ENCODE measurements at places on chromosomes 13 and 19.

GRCh38 chr19:11203194-11204075 lies 6.1 kb upstream of the KANK2 start:
- DNase-seq: peak; percentile 89

- DNase-seq: peak; percentile 74
These were observed 3.5 kb downstream of the COPE start for GRCh38 chr19:18915639-18916038.

DNA sequence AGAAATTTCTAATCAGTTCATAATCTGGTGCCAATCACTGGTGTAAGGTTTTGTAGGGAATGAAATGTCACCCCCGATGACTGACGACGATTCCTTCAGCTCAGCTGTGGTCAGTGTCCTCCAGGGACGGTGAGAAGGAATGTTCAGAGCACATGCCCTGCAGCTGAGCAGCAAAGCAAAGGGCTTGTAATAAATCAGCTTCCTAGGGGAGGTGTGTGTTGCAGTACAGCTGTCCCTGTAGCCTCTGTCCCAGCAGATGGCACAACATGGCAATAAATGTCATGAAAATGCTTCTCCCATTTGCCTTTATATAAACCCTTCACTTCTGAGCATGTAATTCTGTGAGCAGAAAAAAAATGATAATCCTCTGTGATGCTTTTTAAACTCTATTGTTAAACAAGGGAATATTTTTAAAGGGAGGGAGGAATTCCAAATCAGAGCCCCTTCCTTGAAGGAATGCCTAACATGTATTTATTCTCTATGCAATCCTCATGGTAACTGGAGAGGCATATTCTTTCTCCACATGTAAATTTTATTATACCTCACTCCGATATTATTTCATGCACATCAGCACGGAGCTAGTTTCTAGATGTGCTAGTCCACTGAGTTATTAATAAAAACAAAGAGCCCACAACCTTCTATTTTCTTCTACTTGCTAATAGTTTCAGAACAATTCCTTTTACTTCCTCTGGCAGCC lies 102.5 kb downstream of the FAM216B start:
- no peak for DNase-seq

DNA sequence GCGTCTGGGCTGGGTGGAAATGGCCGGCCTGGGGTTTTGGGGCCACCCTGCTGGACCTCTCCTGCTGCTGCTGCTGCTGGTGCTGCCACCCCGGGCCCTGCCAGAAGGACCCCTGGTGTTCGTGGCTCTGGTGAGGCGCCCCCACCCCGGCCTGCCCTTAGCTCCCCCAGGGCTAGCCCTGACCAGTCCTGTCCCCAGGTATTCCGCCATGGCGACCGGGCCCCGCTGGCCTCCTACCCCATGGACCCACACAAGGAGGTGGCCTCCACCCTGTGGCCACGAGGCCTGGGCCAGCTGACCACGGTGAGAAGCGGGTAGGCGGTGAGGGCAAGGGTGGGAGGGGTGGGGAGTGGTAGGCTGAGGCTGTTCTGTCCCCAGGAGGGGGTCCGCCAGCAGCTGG lies at the start of gene ACP4:
Gene ACP4 (plus strand): TSS at position 20 of the 400 bp plus-strand sequence. CDS start 0 bp downstream, at position 20.
- no peak for DNase-seq

DNA sequence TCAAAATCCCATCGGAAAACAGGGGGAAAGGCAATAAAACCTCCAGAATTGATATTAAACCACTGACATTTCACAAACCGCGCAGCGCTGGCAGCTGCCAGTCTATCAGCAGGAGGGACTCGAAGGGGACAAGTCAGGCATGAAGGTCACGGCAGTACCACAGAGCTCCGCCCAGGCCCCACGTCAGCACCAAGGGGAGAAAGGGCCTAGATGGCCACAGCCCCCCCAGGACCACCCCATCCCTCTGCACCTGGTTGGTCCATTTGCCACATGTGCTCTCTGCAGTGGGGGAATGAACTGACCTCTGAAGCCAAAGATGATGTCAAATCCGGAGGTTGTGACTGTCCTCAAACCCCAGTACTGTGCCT lies 9.5 kb upstream of the VSTM2B start:
- DNase-seq: no peak

DNA sequence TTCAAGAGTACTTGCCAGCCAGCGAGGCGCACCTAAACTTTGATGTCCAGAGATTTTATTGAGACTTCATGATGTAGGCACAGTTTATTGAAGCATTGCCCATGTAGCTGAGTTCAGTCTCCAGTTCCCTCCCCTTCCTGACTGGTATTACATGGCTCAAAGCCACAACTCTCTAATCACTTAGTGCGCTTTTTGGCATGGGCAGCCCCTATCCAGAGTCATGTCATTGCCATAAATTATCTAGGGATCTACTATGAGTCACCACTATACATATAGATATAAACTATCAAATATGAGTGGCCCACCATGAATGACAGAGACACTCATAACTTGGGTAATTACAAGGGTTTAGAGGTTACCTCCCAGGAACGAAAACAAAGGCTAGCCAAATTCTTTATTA lies 7.7 kb downstream of the ZNF614 start:
- no peak for DNase-seq

- DNase-seq: no peak
These were observed 28.6 kb downstream of the PEPD start for GRCh38 chr19:33492951-33493350.

DNA sequence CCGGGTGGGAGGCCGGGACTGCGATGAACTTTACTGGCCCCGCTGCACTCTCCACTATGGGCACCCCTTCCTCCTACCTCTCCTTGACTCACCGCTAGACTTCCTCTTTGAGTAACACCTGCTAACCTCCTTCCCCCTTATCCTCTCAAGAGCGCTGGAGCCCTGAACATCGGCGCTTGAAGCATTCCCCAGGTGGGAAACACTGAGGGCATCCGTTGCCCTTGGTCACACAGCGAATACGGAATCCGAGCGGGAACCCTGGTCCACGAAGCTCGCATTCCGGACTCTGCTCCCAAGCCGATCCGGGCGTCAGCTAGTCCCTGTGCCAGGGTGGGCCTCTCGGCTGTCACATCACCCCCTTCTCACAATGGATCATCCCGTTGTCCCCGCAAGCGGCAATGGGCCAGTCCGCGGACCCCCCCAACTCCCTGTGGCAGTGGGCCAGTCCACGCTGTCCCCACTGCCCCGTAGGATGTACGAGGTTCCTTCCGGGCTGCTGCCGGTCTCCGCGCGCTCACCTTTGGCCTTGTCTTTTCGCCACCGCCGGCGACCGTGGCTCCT lies 4.2 kb downstream of the LIPE start:
- peak; percentile 11 for DNase-seq

DNA sequence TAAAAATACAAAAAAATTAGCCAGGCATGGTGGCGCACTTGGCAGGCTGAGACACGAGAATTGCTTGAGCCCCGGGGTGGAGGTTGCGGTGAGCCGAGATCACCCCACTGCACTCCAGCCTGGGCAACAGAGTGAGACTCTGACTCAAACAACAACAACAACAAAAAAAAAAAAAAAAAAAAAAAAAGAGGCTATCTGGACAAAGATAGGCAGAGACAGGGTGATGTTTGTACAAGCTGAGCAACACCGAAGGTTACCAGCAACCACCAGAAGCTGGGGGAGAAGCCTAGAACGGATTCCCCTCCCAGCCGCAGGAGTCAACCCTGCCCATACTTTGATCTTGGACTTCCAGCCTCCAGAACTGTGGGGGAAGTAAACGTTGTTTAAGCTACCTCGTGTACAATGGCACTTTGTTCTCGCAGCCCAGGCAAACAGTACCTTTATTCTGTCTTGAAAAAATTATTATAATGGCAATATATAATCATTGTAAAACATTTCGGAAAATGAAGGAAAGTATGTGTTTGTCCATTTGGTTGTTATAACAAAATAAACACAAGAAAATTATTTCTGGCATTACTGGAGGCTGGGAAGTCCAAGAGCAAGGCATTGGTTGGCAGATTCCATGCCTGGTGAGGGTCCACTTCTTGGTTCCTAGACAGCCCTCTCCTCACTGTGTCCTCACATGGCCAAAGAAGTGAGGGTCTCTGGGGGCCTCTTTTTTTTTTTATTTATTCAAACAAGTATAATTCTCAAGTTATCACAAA lies 39.8 kb upstream of the LATS2 start:
- no peak for DNase-seq

GRCh38 chr19:13619203-13619632 lies 112.9 kb upstream of the CACNA1A start:
- DNase-seq: no peak

All from hematopoietic multipotent progenitor cell treated with erythropoietin and hydrocortisone succinate and interleukin-3 and kit ligand, for 8 days (in vitro differentiated cells).